ENCODE measurements at places on chromosomes 6 and 20.

GRCh38 chr6:125974214-125974866 lies 12.0 kb upstream of the TRMT11 start:
- DNase-seq, result no peak

GRCh38 chr6:168345266-168345665 lies 25.7 kb upstream of the DACT2 start:
- DNase-seq, result no peak

DNA sequence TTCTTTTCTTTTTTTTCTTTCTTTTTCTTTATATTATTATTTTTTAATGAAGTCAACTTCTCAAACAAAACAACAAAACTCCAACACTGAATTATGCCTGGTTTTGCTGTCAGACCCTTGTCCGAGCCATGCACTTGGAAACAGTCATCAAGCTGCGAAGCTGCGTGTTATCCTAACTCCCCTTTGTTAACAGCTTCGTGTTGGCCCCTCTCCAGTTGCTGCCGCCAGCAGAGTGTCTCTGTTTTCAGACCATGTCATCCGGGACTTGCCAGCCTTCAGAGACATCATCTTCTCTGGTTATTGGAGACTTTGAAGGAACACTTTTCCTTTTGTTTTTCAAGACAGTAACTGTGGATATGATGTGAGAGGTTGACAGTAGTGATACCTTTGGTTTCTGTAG lies 83.1 kb downstream of the TRMT11 start:
- DNase-seq, result no peak

DNA sequence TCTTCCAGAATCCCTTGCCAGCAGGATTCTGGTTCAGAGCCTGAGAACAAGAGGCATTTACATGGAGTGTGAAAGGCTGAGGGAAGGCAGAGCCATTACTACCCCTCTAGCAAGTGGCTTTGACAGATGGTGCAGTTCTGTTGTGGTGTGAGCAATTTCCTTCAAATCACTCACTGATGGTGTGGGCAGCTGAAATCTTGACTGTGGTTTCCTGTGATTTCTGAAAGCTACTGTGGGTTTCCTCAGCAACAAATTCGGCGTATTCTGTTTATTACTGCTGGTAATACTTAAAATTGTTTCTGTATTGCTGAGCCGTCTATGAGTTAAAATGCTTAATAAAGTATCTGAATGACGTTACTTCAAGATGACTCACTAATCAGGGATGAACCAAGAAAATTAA lies 181.5 kb upstream of the TCF21 start:
- DNase-seq, result no peak

- DNase-seq, result no peak
These were observed 23.9 kb upstream of the VEGFA start for GRCh38 chr6:43746071-43746470.

DNA sequence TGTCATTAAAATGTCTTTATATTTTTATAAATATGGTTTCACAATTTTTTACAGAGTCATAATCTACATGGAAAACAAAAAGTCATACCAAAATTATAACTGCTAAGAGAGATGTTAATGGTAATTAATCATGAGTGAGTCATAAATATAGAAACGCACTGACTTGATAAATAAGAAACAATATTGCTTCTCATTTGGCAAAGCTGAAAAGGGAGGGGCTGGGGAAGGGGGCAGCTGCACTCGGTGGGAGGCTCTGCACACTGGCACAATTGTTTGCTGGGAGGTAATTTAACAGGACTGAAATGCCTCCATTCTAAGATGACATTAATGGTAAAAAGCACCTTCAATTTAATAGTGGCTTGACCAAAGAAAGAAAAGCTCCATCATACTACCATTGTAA lies 133.3 kb upstream of the AGPAT4 start:
- DNase-seq, result no peak

DNA sequence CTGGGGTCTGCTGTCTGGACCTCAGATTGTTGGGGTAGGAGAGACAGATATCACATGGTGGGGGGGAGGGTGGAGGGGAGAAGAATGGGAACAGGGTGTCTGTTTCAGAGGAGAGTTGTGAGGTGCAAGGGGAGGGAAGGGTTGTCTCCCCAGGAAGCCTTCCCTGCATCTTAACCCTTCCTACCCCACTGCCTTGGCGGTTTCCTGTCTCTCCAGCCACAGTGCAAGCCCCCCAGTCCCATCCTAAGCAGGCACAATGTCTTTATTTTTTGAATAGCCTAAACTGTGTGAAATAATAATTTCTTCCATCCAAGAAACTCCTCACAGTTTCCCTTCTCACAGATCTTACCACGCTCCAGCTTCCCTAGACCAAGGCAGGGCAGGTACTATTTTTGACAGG lies 3.5 kb downstream of the FOXP4 start:
- no peak for DNase-seq

- no peak for DNase-seq
These were observed 171.4 kb downstream of the MYLK4 start for GRCh38 chr6:2579241-2579761.

All from T follicular helper cell (primary cell).